ENCODE measurements at places on chromosomes 7 and 10. TPM values are rescaled to one million over a fixed set of nuclear protein-coding genes. Genes with fewer than 3 reads are reported as not detected.

GRCh38 chr10:69576334-69577011, 3.3 kb upstream of the NEUROG3 start:
- no peak overlapping the region for H3K27ac ChIP-seq
- peaks cover 3% of the 10 kb centered on the region for H3K27me3 ChIP-seq
- no peak overlapping the region for H3K4me3 ChIP-seq
- peaks cover 9% of the 10 kb centered on the region for H3K4me1 ChIP-seq
- no peaks in the 10 kb centered on the region for H3K36me3 ChIP-seq
- no peak for DNase-seq

DNA sequence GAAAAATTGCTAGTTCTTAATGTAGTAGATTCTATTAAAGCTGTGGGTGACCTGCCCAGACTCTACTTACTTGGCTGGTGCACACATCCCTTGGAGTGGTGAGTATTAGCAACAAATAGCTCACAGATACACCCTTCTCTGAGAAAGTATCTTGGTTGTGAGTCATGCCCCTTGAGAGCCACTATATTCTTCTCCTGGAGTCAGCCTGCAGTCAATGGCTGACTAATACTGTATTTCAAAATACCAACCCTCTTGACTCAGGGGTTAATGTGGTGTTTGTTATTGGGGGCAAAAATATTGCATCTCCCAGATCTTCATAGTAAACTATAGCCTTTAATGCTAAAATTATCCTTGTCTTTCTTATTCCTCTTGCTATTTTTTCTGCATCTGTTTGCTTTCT, 354.9 kb downstream of the BMPER start:
- DNase-seq: no peak
- H3K27me3 ChIP-seq: no peaks in the 10 kb centered on the region
- no peaks in the 10 kb centered on the region for H3K4me1 ChIP-seq

DNA sequence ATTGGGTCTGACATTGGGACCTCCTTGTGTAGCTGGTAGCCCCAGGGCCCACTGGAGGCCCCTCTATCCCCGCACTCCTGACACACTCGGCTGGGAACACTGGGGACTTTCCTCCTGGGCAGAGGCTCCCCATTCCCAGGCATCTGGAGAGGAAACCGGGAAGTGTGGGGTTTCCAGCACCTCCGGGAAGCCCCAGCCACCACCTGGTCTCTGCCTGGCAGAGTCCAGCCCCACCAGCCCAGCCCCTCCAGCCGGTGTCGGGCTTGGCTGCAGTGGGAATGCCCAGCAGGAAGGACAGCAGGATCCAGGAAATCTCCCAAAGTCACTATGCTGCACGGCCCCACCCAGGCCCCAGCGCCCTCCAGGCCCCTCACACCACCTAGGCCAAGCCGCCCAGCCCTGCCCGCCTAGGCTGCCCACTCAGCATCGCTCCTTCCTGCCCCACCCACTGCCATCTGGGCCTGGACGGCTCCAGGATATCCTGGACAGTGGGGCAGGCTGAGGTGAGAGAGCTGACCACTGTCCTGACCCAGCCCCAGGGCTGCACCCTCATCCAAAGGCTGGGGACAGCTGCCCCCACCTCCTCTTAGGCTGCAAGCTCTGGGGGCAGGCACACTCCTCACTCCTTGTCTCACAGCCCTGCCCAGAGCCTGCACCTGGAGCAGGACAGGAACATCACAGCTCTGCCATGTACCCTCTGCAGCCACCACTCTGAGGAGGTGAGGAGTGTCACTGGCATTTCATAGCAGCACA, 11.8 kb downstream of the RASGEF1A start:
- no peak overlapping the region for H3K4me3 ChIP-seq
- peak; percentile 12 for DNase-seq

- no peaks in the 10 kb centered on the region for H3K27me3 ChIP-seq
- DNase-seq: no peak
- H3K4me1 ChIP-seq: no peaks in the 10 kb centered on the region
- no peak overlapping the region for H3K27ac ChIP-seq
- H3K4me3 ChIP-seq: no peak overlapping the region
- no peaks in the 10 kb centered on the region for H3K36me3 ChIP-seq
Measured at GRCh38 chr7:134368851-134369544, 52.3 kb upstream of the SLC35B4 start.

GRCh38 chr7:48245751-48246472, 74.7 kb downstream of the ABCA13 start:
- no peaks in the 10 kb centered on the region for H3K36me3 ChIP-seq
- no peak overlapping the region for H3K4me3 ChIP-seq

GRCh38 chr7:5677538-5678294, 103.7 kb downstream of the RNF216 start:
- H3K4me1 ChIP-seq: peaks cover 37% of the 10 kb centered on the region
- peak; percentile 77 for DNase-seq
- no peak overlapping the region for H3K27ac ChIP-seq
- no peaks in the 10 kb centered on the region for H3K27me3 ChIP-seq
- H3K4me3 ChIP-seq: no peak overlapping the region
- no peaks in the 10 kb centered on the region for H3K36me3 ChIP-seq

DNA sequence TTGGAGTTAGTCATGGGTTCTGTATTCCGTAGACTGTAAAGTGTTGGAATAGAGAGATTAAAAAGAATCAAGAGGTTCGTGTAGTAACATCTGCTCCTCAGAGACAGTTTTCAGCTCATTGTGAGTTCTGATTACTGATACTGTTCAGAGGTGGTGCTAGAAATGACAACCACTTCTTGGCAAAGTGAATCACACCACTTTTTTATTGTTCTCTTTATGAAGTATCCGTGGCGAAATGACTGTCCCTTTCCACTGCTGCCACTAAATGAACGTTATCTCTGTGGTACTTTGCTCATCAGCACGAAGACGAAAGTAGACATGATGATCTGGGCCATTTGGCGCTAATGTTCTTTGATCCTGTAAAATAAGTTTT, 860 bp downstream of the RPP30 start:
- H3K4me1 ChIP-seq: peaks cover 5% of the 10 kb centered on the region
- peak overlapping the region; percentile 83 for H3K4me3 ChIP-seq
- H3K27ac ChIP-seq: no peak overlapping the region
- H3K36me3 ChIP-seq: no peaks in the 10 kb centered on the region

- no peak overlapping the region for H3K4me3 ChIP-seq
- DNase-seq: no peak
- no peaks in the 10 kb centered on the region for H3K4me1 ChIP-seq
- H3K36me3 ChIP-seq: no peaks in the 10 kb centered on the region
- no peak overlapping the region for H3K27ac ChIP-seq
Measured at GRCh38 chr10:58853668-58854067, 322.8 kb upstream of the PHYHIPL start.

Gene IFIT2
- total RNA-seq: 1.6 TPM

Gene CYREN
- 44.3 TPM for total RNA-seq

Gene PRTFDC1
- total RNA-seq: 1.2 TPM

Gene ABCB4
- total RNA-seq: 2.0 TPM
